Sigmoid colon (tissue), 7 donors: ENCODE measurements at places on chromosomes 2 and 18. TPM values are rescaled to one million over a fixed set of nuclear protein-coding genes. Genes with fewer than 3 reads are reported as not detected.
A peak's percentile ranks its signal among the peaks of the same experiment; 100 is the strongest.

GRCh38 chr2:237471438-237472186 lies 15.4 kb upstream of the MLPH start:
- DNase-seq: peak; percentile 84

THUMPD2 gene
- 15.5 TPM for total RNA-seq

DNA sequence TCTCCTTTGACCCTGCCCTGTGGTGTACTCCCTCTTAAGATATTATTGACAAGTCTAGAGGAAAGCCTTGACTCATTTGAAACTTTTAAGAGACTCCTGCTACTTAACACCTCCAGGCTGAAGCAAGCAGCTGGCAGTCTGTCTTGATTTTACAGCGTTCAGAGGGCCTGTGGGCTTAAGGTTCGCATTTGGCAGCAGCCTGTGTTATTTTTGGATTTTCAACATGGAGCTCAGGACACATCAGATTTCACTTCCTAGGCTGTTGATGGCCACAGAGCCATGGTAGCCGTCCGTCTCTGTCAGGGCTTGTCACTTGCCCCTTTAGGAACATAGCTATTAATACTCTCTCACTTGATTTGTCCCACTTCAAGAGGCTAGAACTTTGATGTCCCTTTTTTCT lies 73.6 kb downstream of the VWA3B start:
- DNase-seq: no peak

DNA sequence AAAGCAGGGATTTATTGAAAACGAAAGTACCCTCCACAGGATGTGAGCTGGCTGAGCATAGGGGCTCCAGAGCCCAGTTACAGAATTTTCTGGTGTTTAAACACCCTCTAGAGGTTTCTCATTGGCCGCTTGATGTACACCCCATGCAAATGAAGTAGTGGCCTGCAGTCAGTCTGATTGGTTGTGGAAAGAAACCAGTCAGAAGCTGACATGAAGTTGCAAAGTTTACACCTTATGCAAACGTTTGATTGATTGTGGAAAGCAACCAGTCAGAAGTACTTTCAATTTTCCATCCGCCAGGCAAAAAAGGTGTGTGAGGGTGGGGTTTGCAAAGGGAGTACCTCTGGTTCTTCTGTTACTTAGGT lies 62.3 kb downstream of the VWA3B start:
- DNase-seq: no peak

GRCh38 chr2:218259099-218259961 lies 1.5 kb upstream of the GPBAR1 start:
- DNase-seq: peak; percentile 96

CSRNP3 gene
- 5.4 TPM for total RNA-seq

- DNase-seq: peak; percentile 66
Measured at GRCh38 chr2:168456521-168457189, 583 bp downstream of the CERS6 start.

GRCh38 chr2:238032755-238033337 lies 28.0 kb upstream of the SCLY start:
- DNase-seq: no peak

GRCh38 chr2:119229716-119230115 lies 6.1 kb downstream of the STEAP3 start:
- no peak for DNase-seq

MRO gene
- total RNA-seq: under 0.01 TPM
